ENCODE measurements at places on chromosomes 3 and 15. TPM values are rescaled to one million over a fixed set of nuclear protein-coding genes. Genes with fewer than 3 reads are reported as not detected.

MNS1 gene
- 10.9 TPM for total RNA-seq

WDR93 gene
- not detected for total RNA-seq

HHATL gene
- not detected for total RNA-seq

CHRNB4 gene
- total RNA-seq = not detected

TMEM44 gene
- 40.9 TPM for total RNA-seq

RTP3 gene
- total RNA-seq = not detected

NR1I2 gene
- total RNA-seq = not detected

TRA2B gene
- total RNA-seq = 271 TPM

RPS17 gene
- total RNA-seq = 4,857 TPM

OR5K2 gene
- not detected for total RNA-seq

GOLGA8J gene
- total RNA-seq = 0.07 TPM

NDUFB5 gene
- total RNA-seq = 192 TPM

PCLAF gene
- 243 TPM for total RNA-seq

MESP1 gene
- total RNA-seq = 8.9 TPM

EPHB1 gene
- not detected for total RNA-seq
